ENCODE measurements at places on chromosomes 16 and 17.

- DNase-seq, result no peak
Observed at GRCh38 chr16:74257061-74257460, 39.6 kb upstream of the PSMD7 start.

GRCh38 chr16:81201267-81201666, 37.2 kb upstream of the BCO1 start:
- DNase-seq, result no peak

DNA sequence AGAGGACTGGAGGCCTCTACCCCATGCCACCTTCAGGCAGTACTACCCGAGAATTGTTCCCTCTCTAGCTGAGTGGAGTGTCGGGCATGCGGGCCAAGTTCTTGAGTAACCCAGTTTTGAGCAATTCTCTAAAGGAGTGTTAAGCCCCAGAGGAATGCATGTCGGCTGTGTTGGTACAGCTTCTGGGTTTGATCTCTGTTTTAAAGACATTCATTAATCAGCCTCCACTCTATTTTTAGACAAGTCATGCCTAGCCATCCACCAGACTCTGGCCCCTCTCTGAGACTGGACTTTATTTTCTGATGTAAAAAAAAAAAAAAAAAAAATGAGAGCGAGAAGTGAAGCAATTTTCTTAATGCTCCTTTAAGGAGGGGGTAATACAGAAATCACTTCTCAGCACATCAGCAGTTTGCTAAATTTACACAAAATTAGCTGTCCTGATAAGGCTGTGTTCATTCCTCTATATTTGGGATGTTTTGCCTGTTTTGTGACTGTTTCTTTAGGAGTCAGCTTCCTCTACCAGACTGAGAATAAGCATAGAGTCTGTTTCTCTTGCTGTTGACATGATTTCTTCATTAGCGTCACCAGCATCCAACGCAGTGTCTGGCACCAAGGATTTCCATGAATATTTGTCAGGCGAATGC, 88.7 kb downstream of the AXIN2 start:
- no peak for DNase-seq

- no peak for DNase-seq
Observed at GRCh38 chr17:49383060-49383459, 21.0 kb upstream of the ZNF652 start.

Data from SIG-M5 (cell line).